Subcutaneous preadipocyte (primary cell): ENCODE measurements at places on chromosomes 1 and 21. TPM values are rescaled to one million over a fixed set of nuclear protein-coding genes. Genes with fewer than 3 reads are reported as not detected.

DSCAM gene
- total RNA-seq, result not detected in 2 replicates

FCRL1 gene
- not detected in 2 replicates for total RNA-seq

GOLT1A gene
- total RNA-seq, result not detected in 2 replicates

ELAVL4 gene
- total RNA-seq, result not detected in 2 replicates
